ENCODE measurements at places on chromosomes 11 and 22.

- DNase-seq = no peak
These were observed 71.4 kb downstream of the BUD13 start for GRCh38 chr11:116701297-116701801.

- DNase-seq = no peak
These were observed 434.7 kb downstream of the BRD1 start for GRCh38 chr22:49392841-49393510.

DNA sequence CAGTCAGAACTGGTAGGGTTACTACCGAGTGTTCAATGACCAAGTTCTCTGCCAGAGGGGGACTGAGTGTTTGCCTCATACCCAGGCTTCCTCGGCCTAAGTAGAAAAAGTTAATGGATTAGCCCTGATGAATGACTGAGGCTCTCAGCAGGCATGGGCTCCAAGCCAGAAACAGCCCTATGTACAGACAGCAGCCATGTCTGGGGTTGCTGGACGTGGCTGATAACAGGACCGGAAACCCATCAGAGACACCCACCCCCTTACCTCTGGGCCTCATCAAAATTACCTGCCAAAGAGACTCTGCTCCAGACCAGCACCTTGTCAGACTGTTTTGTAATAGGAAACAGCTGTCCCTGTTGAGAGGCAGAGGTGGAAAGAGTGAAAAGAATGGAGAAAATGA, 351.4 kb downstream of the ETS1 start:
- DNase-seq = no peak

GRCh38 chr11:64802370-64803157, 450 bp downstream of the MAP4K2 start:
- DNase-seq = no peak

- DNase-seq = no peak
These were observed 99.2 kb downstream of the PTPRJ start for GRCh38 chr11:48079596-48079995.

DNA sequence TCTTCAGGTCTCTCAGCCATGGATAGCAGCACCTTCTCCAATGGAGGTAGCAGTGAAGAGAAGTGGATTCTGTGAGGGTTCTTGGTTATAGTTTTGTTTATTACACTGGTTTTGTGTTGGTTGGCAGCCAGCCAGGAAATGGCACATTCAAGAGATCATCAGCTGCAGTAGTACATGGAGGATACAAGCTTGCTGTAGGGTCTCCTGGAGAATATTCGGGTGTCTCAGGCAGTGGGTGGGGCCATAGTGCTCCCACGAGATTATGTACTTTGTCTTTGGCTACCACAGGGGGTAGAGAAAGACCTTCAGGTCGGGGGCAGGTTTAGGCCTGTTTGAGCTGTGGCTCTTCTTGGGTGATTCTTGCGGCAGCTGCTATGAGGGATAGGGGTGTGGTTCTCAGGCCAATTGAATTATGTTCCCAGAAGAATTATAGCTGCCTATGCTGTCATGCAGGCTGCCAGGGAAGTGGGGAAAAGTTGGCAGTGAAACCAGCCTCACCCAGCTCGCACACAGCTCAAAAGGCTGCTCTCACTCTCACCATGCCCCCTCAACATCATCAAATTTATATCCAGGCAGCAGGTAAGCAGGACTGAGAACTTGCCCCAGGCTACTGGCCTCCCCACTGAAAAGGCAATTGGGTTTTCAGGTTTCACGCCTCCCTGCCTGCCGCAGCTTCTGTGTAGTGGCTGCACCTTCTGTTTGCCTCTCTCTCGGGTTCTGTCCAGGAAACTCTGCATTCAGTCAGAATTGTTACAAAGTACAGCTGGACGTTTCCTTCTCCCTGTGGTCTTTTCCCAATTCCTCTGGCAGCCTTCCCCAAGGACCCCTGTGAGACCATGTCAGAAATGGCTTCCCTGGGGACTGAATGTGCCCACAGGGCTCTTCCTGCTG, 435.5 kb downstream of the LUZP2 start:
- no peak for DNase-seq

DNA sequence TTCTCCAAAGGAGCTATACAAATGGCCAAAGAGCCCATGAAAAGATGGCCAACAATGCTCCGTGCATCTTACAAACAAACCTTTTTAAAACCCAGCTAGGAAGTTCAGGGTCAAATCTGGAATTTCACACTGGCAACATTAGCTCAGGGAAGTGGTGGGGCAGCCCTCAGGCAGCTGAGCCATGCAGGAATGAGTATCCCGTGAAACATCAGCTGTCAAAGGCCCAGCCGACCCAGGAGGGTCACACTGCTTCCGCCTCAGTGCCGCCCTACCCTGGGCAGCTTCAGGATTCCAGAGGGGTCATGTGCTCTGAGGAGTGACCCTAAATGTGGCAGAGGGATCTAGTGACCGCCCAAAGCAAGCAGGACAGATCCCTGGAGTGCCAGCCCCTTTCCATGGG, 73.4 kb downstream of the LINC01488 start:
- no peak for DNase-seq

- no peak for DNase-seq
These were observed 44.0 kb upstream of the SLC1A2 start for GRCh38 chr11:35463331-35463751.

DNA sequence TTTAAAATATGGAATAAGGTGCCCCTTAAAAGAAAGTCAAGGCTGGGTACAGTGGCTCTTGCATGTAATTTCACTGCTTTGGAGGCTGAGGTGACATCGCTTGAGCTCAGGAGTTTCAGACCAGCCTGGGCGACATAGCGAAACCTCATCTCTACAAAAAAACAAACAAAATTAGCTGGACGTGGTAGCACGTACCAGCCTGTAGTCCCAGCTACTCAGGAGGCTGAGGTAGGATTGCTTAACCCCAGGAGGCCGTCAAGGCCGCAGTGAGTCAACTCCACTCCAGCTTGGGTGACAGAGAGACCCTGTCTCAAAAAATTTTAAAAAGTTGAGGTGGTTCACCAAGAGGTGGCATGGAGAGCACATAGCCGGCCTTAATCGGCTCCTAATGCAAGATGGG, 17.7 kb upstream of the ADORA2A start:
- DNase-seq = no peak

DNA sequence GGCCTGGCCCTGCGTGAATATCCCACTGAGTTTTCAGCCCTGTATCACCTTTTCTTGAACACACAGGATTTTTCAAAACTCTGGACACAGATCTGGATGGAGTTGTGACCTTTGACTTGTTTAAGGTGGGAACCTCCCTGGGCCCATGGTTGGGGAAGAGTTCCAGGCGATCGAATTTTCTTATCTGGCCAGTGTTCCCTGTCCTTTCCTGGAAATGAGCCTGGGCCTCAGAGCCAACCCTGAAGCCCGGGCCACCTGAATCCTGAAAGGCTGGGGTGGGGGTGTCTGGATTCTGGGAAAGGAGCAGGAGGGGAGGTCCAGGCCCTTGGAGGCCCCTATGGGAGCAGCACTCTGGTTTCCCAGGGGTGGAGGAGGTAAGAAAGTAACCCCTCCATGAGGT, 29.0 kb downstream of the CAPN1 start:
- no peak for DNase-seq

GRCh38 chr11:45234306-45235006, 51.7 kb downstream of the SYT13 start:
- DNase-seq = no peak

DNA sequence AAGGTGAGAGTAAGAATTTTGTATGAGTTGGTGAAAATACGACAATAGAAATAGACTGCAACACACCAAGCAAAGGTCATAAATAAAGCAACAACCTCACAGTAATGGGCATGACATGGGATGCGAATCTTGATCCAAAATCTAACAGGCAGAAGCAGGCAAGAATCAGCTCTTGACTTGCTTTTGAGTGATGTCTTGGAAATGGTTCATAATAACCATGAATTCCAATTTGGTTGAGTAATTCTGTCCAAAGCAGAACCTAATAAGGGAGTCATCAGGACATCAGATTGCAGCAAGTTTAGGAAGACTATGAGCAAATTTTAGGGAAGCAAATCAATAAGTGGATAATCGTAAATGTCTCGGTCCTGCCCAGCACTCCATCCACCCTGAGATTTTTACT, 224.0 kb upstream of the ISX start:
- DNase-seq = no peak

- no peak for DNase-seq
These were observed 3.3 kb downstream of the MAP4K2 start for GRCh38 chr11:64799623-64800302.

GRCh38 chr11:69213964-69214363, 58.2 kb downstream of the SMIM38 start:
- DNase-seq = no peak

DNA sequence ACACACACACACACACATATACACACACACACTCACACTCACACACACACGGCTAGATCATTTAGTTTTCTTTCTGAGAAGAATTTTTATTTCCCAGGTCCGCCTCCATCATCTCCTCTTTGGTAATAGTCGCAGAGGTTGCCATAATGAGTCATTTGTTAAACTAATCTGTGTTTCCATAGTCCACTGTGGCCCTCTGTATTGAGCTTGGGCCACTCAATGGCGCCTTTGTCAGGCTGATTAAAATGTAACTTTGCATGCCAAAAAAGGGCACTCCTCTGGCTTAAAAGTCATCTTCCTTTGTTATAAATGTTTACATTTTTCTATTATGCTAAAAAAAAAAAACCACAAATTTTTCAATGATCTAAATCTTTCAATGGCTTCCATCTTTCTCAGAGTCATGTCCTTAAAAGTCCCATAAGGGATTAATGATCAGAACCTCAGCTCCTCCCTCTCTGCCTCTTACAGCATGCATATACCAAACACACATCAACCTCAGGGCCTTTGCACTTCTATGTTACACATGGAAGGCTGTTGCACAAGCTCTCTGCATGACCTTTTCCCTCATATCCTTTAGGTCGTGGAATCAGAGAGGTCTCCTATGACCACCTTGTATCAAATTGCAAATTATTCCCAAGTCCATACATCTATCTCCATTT, 35.3 kb downstream of the EHF start:
- no peak for DNase-seq

DNA sequence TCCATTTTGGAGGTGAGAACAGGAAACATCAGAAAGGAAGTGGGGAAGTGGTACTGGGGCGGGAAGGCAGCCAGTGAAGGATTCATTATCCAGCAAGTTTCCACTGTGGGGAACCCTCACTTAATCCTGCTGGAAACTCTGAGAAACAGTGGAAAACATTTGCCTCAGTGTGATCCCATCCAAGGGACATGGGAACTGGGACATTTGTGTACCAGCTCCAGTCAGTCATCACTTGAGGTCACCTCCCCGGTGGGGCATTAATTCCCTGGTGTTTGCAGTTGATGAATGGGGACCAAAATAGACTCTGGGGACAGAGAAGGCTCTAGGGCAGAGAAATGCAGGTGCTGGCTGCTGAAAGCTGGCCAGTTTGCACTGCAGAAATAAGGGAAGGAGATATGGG, 599.9 kb downstream of the BUD13 start:
- no peak for DNase-seq

DNA sequence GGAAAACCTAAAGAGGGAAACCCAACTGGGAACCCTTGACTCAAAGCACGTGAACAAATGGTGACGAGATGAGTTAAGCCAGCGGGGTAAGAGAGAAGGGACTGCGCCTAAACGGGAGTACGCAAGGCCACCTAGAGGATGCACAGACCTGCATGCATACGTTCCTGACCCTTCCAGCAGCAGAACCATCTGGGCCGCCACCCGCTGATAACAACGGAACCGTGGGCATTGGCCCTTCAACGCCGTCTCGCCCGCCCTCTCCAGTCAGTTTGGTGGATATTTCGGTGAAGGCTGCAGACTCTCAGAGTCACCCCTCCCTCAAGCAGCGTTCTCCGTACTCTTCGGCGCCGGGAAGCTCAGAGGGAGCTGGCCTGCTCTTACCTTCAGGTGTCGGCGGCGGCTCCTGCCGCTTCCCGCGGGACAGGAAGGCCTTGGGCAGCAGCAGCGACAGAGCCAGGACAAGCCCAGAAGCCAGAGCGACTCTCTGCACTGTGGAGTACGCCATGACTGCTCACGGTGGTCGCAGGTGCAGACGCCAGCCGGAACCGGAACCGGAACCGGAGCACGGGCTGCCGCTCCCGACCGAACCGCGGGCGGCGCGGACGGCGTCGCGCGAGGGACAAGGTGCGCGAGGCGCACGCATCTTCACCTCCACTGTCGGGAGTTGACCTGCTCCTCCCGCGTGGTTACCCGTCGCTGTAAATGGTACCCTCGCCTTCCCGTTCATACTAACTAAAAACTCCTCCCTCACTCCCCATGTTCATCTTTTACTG, at the start of gene RIC3:
Gene RIC3 (minus strand): TSS at position 541 of the 773 bp plus-strand sequence. CDS start 36 bp downstream, at position 505.
- no peak for DNase-seq

- DNase-seq = no peak
These were observed 1006.4 kb downstream of the BRD1 start for GRCh38 chr22:48821346-48821690.

GRCh38 chr11:86692317-86692716, 19.9 kb upstream of the ME3 start:
- DNase-seq = no peak

GRCh38 chr22:35812600-35812999, 94.9 kb downstream of the APOL5 start:
- DNase-seq = no peak

DNA sequence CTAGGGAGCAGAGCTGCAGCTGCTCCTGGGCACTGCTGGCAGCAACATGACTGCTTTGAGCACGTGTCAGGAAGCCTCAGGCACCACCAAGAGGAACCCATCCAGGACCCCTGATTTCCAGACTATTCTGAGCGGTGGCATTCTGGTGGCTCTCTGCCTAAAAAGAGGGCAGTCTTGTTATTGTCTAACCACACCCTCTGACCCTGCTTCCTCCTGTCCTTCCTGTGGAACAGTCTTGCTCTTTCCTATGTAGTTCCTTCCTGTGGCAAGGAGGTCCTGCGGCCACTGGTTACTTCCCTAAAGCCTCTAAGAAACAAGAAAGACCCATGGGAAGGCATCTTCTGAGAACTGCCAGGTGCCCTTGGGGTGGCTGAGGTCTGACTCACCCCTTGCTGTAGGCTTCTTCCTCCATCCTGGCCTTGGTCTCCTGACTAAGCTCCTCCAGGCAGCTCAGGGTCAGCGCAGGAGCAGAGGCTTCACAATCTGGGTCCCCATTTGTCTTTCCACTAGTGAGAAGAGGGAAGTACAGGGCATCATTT, 13.1 kb upstream of the LYVE1 start:
- DNase-seq = no peak

- no peak for DNase-seq
These were observed 21.1 kb downstream of the ASCC2 start for GRCh38 chr22:29816980-29817379.

- no peak for DNase-seq
These were observed 182.8 kb downstream of the KIRREL3 start for GRCh38 chr11:126817523-126818450.

Measured in activated T-helper 2 cell treated with anti-CD3 and anti-CD28 coated beads, Interferon-gamma antibody, Interleukin-2, Interleukin-4, amounts not matched to agents 10 μg/mL and 5 μg/mL and 100 μg/mL, durations not matched to agents 14 hours and 24 hours and 36 hours (primary cell).